ENCODE measurements at places on chromosomes 3 and 15. TPM values are rescaled to one million over a fixed set of nuclear protein-coding genes. Genes with fewer than 3 reads are reported as not detected.

Gene ARPP19
- 65.2 TPM for total RNA-seq

Gene SI
- not detected for total RNA-seq

Gene TRAIP
- 6.3 TPM for total RNA-seq

Gene P4HTM
- total RNA-seq, result 11.1 TPM

Gene ISG20
- total RNA-seq, result 0.72 TPM

Gene GOLGA6L7
- total RNA-seq, result not detected

Gene ADAMTS17
- 0.28 TPM for total RNA-seq

Gene COMMD4
- 91.2 TPM for total RNA-seq

Gene TLNRD1
- total RNA-seq, result 2.2 TPM

Gene LSAMP
- total RNA-seq, result 8.1 TPM

DNA sequence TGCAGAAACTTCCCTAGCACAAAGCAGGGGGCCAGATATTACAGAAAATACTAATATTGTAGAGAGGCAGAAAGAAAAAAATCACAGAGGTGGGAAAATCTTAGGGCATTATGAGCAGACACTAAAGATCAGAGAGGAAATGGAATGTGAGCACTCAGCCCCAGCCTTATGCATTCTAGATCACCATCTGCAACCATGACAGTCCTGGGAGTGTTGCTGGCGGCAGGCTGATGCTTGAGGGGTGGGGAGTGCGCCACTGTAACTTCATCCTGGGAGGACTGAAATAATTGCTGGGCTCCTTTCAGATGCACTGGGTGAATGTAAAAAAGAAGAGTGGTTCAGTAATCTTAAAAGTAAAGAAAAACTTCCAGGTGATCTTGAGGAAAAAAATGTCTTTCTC is 427.6 kb upstream of the SEMA6D start:
- no peak for DNase-seq

GRCh38 chr15:89648106-89649012 is 6.9 kb downstream of the KIF7 start:
- no peak for DNase-seq

DNA sequence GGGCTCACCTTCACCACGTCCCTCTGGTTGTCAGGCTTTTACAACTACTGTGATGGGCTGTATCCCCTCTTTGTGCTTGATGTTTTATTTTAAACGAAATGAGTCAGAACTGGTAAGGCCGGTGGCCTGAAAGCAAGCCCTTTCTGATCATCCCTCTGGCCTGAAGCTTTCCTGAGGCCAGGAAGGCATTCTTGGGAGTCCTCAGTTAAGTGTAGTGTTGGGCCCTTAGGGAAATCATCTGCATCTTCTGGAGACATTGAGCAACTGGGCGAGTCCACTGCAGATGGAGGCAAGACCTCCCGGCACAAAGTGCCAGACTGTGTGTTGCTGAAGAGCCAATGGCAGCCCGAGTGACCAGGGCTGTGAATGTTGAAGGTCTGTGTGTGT is 33.0 kb upstream of the AMOTL2 start:
- DNase-seq, result peak; percentile 32

GRCh38 chr15:91879158-91879557 is 25.6 kb downstream of the SLCO3A1 start:
- DNase-seq, result no peak

GRCh38 chr3:28841441-28841840 is 439.4 kb upstream of the RBMS3 start:
- no peak for DNase-seq

DNA sequence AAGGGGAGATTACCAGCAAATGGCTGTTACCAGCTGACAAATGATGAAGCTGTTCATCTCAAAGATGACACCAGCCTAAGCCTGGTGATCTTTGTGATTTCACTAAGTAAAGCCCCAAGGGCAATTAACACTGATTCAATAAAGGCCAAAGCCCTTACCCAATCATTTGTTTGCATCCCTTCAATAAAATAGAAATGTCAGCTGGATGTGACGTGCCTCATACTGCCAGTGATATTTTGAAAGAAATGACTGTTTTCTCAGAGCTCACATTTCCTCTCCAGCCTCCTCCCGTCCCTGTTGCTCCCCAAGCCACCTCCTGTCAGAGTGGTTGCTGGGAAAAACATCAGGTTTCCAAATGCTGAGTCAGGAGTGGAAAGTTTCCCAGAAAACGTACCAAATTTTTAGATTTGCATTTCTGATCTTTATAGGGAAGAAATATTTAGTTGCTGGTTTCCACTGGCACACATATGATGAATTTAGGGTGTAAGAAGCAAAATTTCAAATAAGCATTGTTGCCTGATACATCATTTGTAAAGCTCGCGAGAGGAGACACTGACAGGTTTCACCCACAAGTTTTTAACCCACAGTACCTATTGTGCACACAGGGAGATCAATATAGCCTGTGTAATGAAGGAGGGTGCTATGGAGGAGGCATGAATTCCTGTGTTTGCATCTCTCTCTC is 21.0 kb downstream of the C2CD4A start:
- DNase-seq, result no peak

- DNase-seq, result no peak
Observed at GRCh38 chr15:99906311-99906710, 173.1 kb upstream of the LYSMD4 start.

- DNase-seq, result no peak
Observed at GRCh38 chr3:118447339-118447738, 587.3 kb downstream of the IGSF11 start.

- no peak for DNase-seq
Observed at GRCh38 chr3:135368316-135368715, 573.3 kb downstream of the EPHB1 start.

GRCh38 chr3:38152609-38153008 is 12.7 kb upstream of the OXSR1 start:
- DNase-seq, result no peak

DNA sequence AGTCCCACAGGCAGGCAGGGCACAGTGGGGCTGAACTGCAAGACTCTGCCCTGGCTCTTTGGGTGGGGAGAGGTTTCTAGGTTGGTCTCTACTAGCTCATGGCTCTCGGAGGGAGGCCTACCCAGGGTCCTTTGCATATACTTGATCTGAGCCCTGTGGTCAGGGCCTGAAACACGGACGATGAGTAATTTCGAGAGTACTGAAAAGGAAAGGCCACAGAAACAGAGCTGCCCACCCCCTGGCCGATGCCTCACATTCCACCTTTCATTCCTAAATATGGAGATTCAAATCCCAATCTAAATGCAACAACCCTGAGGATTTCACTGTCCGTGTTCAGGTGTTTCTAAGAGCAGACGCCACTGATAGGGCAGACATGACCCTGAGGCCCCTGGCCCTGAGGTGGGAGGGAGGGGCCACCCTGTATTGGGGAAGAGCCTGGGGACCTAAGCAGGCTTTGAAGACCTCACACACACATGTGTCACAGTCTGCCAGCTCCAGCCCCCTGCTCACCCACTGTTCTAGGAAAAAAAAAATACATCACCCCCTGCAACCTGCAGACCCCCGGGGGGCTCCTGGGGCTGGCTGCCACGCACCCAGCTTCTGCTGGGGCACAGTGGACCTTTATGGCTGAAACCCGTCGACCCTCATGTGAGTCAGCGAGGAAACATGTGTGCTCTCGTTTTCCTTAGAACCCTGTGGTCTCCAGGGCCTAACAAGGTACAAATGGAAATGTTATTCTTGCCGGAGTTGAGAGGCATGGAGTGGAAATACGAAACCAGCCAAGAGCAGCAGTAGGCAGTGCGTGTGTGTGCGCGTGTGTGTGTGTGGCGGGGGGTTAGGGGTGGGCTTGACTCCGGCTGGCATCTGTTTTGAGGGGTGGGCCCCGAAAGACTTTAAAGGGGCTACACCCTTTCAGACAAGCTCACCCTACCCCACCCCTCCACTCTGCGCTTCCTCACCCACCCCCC is 112.7 kb downstream of the CHSY1 start:
- DNase-seq, result peak; percentile 62

GRCh38 chr3:67386451-67386850 is 268.0 kb downstream of the SUCLG2 start:
- DNase-seq, result peak; percentile 11

DNA sequence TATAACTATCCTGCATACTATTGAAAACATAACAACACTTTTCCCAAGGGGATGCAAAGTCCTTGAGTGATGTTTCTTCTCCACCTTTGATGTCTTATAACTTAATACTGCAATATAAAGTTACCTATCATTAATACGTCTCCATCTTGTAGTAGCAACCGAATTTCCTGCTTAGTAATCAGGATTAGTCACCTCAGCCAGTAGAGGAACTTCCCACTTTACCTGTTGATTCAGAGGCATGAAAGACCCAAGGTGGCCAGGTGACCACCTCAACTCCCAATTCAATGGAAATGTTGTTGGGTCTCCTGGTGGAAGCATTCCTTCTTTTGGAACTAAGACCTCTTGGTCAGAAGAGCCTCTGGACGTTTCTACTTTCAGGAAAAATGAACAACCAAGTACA is 3.5 kb upstream of the TMCC1 start:
- no peak for DNase-seq

DNA sequence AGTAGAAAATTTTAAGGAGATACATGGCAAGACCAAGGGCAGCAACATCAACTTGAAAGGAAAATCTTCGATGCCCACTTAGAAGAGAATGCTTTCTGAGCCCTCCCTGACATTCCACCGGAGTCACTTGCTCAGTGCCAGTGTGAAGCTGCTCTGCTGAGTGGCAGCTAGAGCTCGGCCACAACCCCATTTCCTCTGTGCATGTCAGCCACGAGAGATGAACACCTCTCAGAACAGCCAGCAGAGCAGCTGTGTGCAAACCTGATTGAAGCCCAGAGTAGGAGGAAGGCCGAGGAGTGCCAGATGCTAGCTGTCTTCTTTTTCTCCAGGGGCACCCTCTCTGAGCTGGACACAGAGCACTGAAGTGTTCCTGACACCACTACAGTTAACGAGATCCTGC is 12.2 kb downstream of the TARS3 start:
- no peak for DNase-seq

DNA sequence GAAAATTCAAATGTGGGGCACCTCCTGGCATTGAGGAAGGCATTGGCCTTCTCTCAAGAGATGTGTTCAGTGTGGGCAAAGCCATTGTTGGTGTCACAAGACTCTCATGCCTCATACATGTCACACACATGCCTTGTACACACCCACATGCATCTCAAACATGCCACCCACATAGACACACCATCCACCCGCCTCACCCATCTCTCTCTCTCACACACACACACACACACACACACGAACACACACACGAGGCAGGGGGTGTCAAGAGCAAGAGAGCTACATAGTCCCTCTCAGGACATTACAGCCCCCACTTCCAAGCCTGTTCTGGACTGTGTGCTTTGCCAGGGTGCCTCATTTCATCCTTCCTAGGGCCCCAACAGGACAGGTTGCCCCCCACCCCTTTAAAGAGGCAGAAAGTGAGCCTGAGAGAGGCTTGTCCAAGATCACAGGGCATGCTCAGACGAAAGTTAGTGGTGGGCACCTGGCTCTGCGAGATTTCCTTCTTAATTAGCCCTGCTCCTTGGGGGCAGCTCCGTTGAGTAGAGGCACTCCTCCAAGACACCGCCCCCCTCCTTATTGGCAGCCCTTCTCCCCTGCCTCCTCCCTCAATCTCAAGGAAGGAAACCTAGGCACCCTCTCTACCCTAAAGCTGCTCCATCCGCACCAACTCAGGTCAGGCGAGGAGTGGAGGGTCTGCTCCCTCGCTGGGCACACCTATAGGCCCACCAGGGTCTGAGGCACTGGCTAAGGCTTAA is 50.5 kb upstream of the CCDC174 start:
- DNase-seq, result no peak

GRCh38 chr3:8768364-8769087 is 887 bp downstream of the OXTR start:
- DNase-seq, result no peak

DNA sequence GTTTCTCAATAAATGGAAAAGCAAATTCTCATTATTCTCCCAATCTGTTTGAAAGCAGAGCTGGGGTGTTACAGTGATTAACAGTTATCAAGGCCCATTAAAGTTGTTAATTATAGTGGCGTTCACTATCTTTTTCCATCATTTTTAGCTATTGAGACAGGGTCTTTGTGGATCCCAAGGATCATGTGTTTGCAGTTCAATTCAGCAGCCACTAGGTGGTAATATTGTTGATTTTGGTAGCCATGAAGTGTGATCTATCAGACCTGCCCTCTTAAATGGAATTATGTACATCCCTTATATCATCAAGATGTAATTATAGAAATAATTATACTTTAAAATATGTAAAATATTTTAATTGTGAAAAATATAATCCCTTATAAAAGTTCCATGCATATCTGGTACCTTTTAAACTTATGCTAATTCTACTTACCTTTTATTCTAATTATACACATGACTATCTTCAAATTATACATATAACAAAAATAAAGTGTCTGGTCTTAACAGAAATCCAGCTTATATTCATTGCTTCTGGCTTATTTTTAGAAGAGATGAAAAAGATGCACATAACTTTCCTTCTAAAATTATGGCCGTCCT is 126.4 kb downstream of the GREM1 start:
- DNase-seq, result peak; percentile 70

- peak; percentile 72 for DNase-seq
Observed at GRCh38 chr15:98881526-98882520, 125.8 kb downstream of the PGPEP1L start.

DNA sequence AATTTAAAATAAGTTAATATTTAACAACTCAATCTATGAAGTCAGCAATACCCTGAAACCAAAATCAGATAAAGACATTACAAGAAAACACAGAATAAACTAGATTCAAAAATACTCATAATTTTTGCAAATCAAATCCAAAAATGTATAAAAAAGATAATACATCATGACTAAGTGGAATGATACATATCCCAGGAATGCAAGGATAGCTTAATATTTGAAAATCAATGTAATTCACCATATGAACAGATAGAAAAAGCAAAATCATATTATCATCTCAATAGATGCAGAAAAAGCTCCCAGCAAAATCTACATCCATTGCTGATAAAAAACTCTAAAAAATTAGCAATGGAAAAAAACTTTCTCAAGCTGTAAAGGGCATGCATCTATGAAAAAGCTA is 70.5 kb downstream of the SETMAR start:
- no peak for DNase-seq

GRCh38 chr15:63043335-63044076 is 959 bp downstream of the TPM1 start:
- DNase-seq, result no peak

GRCh38 chr15:85306946-85307686 is 73.3 kb upstream of the AKAP13 start:
- no peak for DNase-seq

DNA sequence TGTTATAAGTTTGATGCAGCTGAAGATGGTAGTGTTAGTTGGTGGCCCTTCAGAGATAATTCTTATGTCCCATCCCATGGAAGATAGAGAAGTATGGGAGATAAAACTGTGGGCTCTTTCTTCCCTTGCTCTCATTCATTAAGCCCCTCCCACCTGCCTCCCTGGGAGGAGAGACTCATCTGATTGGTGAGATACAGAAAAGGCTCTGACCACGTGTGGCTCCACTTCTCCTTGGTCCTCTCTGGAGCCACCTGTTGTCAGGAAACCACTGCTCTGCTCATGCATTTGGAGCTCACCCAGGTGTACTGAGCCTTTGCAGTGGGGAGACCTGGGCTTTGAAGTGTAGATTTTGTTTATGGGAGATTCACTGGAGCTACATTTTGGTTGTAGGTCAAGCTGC is 293.2 kb upstream of the RASGRP1 start:
- no peak for DNase-seq

GRCh38 chr15:94235646-94236045 is 4.3 kb downstream of the MCTP2 start:
- DNase-seq, result no peak

- DNase-seq, result peak; percentile 47
Observed at GRCh38 chr15:73935547-73935946, 9.3 kb downstream of the LOXL1 start.

All from IMR-90 (cell line).